ENCODE measurements at places on chromosomes 16 and 17.

DNA sequence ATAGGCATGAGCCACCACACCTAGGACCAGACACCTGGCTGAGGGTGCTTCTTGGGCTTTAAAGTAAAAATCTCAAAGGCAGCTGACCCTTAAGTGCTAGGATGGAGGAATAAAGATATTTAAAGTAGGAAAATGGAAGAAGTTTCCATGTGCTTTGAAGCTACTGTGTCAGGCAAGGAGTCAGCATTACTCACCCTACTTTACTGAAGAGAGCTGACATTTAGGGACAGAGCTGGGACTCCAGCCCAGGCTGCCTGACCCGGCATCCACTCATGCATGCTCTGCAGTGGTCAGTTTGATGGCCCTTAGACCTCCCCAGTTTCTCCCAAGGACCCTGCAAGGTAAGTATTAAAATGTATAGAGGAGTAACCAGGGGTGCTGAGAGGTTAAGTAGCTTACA lies 124.7 kb upstream of the PLCG2 start:
- DNase-seq, result no peak

GRCh38 chr17:45050481-45051059 lies 862 bp downstream of the DCAKD start:
- peak; percentile 31 for DNase-seq

DNA sequence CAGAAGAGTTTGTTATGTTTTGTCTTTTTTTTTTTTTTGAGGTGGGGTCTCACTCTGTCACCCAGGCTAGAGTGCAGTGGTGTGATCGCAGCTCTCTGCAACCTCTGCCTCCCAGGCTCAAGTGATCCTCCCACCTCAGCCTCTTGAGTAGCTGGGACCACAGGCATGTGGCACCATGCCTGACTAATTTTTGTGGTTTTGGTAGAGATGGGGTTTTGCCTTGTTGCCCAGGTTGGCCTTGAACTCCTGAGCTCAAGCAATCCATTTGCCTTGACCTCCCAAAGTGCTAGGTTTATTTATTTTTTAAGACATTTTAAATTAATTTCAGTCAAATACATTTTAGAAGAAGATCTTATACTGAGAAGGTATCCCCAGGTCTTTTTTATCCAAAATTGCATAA lies 366.7 kb downstream of the KCNJ2 start:
- DNase-seq, result no peak

- no peak for DNase-seq
Measured at GRCh38 chr17:3005696-3006095, 57.7 kb downstream of the OR1D5 start.

DNA sequence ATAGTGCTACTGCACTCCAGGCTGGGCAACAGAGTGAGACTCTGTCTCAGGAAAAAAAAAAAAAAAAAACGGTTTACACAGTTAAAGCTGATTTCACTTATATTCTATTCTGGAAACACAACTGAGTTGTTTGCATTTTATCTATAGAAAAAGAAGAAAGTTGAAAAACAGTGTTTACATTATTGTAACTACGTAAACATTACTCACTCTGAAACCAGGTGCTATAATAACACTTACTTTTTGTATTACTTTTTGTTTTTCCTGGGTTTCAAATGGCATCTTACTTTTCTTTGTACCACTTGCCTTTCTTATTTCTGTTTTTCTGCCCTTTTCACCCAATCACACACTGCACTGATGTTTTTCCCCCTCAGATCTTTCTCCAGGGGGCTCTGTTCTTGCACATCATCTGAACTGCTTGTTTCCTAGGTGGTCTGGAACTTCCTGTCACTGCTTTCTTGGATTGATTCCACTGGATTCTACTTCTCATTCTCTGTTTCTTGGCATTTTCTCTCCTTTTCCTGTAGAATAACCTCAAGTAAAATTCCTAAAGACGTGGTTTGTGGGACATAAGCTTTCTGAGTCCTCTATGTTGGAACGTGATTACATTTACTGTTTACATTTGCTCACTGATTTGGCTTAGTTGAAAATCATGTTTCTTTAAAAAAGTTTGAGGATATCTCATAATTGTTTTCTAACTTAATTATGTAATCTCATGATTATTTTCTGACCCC lies 142.1 kb downstream of the HS3ST3B1 start:
- DNase-seq, result no peak

GRCh38 chr16:87060034-87060986 lies 256.9 kb downstream of the C16orf95 start:
- DNase-seq, result peak; percentile 53

Measured in kidney glomerular epithelial cell (primary cell).